ENCODE measurements at places on chromosomes 4 and X.

DNA sequence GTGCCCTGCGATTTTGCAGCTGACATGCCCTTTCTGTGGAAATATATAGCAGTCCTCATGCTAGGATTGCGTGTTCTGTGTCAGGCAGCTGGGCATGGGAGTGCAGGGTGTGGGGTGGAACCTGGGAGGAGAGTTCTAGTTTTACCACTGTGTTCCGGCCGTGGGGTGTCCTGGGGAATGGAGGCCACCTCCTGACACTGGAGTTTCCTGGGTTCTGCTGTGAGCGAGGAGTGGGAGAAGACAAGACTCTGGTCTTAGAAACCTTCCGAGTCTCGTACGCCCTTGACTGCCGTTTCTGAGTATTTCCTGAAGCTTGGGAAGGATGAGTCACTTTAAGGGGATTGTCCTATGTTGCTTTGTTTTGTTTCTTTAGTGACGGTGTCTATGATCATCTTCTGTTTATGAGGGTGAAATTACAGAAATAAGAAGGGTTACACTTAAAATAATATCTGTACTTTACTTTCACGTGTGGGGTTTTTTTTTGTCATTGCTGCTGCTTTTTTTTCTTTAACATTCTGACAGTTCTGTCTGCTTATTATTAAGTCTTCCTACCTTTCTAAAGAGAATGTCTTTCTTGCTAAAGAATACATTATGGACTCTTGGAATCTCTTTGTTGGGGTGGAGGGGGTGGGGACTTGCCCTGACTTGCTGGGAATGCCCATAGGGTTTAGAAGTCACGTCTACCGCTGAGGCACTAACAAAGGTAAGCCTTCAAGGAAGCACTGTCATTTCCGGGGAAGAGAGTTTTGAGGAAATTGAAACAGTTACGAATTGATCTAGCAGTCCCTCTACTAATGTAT is 19.1 kb downstream of the CD99 start:
- no peak for DNase-seq

- DNase-seq: no peak
Measured at GRCh38 chr4:24044610-24045589, 155.1 kb upstream of the PPARGC1A start.

DNA sequence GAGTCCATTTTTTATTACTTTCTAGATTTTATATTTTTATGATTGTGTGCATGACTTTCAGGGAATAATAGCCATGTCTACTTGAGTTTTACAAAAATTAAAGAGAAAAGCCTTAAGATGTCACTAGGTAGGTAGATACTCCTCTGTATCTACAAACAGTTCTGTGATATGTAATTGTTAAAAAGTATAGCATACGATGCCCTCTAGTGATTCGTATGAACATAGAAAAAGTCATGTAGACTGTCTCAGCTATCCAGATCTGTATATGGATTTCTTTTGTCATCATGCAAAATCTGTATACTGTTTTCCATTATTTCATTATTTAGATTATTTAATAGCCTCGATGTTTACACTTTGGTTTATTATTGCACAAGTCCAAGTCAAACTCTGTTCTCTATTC is 856.6 kb downstream of the CENPC start:
- DNase-seq: no peak

DNA sequence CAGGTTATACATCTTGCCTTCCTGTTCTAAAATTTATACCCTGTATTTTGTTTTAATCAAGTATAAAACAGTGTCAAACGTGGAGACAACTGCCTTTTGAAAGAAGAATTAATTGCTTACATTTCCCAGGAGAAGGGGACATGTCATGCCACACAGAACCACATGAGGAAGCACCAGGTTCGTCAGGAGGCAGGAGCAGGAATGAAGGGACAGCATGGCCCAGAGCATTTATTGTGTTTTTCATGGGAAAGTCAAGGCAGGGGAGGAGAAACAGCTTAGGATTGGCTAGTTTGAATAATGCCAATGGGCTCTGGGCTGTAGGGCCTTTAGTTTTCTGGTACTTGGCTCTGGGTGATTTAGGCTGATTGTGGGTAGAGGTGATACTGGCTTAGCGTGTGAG is 203.7 kb downstream of the CFAP299 start:
- DNase-seq: no peak

DNA sequence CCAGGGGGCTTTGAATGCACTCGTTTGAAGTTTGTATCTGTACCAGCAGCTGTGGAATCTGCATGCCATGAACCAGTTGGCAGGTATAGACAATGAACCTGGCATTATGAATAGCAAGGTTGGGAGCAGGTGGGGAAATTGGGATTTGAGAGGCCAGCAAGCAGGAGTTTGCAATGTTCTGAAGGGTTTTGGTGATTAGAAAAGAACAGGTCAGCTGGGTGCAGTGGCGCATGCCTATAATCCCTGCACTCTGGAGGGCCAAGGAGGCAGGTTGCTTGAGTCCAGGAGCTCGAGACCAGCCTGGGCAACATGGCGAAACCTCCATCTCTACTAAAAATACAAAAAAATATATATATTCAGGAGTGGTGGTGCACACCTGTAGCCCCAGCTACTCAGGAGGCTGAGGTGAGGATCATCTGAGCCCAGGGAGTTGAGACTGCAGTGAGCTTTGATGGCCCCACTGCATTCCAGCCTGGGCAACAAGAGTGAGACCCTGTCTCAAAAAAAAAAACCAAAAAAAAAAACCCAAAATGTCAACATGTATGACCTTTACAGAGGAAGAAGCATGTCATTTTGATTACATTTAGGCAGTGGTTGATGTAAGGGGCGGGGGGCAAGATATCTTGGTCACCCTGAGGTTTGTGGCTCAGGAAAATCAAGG is 63.9 kb downstream of the TSC22D3 start:
- DNase-seq: no peak

All from T-cell (primary cell).